Occipital lobe (tissue), 3 donors: ENCODE measurements at places on chromosomes 6 and 20.

GRCh38 chr6:162621246-162621645, 106.3 kb downstream of the PRKN start:
- DNase-seq: no peak

GRCh38 chr20:17773619-17774018, 73.9 kb downstream of the BANF2 start:
- no peak for DNase-seq

- DNase-seq: no peak
Measured at GRCh38 chr20:35279040-35279439, 1.1 kb upstream of the MMP24OS start.

GRCh38 chr6:15926256-15926655, 202.6 kb upstream of the MYLIP start:
- DNase-seq: no peak

GRCh38 chr20:18537651-18538050, 29.6 kb upstream of the SMIM26 start:
- no peak for DNase-seq

GRCh38 chr20:52975029-52975732, 3.0 kb downstream of the TSHZ2 start:
- DNase-seq: no peak

- no peak for DNase-seq
Measured at GRCh38 chr20:9269280-9269971, 200.5 kb downstream of the PLCB4 start.
